ENCODE measurements at places on chromosomes 6 and 20.

DNA sequence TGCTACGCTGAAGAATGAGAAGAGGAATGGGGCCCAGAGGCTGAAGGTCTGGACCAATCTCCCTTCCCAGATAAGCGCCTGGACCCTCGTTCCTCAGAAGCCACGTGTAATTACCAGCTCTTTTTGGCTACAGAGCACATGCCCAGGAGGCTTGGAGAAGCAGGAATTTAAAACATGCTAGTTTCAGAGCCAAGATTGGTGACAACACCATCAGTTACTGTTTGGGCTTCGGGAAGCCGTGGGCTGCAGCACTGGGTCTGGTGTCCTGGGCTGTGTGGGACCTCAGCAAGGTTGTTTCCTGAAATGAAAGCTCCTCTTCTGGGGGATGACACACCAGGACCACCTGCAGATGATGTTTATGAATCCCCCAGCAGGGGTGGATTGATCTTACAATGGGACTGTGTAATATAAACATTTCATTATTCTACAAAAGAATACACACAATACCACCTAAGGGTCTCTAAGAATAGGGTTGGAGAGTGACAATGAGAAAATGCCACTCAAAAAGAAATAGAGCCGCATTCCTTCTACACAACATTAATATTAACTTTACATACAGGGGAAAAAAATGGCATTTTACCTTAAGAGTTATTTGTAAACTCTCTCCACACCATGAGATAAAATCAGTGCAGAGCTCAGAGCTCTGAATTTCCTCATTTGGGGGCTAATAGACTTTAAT, 207.8 kb upstream of the FOXQ1 start:
- peaks cover 5% of the 10 kb centered on the region for H3K27me3 ChIP-seq
- H3K36me3 ChIP-seq: no peaks in the 10 kb centered on the region
- DNase-seq: no peak

- no peaks in the 10 kb centered on the region for H3K36me3 ChIP-seq
- no peaks in the 10 kb centered on the region for H3K4me1 ChIP-seq
- DNase-seq: no peak
- H3K27me3 ChIP-seq: peaks cover 3% of the 10 kb centered on the region
- no peak overlapping the region for H3K4me3 ChIP-seq
Observed at GRCh38 chr20:15831201-15831600, 742.0 kb downstream of the KIF16B start.

- peaks cover 12% of the 10 kb centered on the region for H3K27me3 ChIP-seq
- no peak for DNase-seq
- no peaks in the 10 kb centered on the region for H3K4me1 ChIP-seq
- H3K27ac ChIP-seq: no peak overlapping the region
- H3K36me3 ChIP-seq: no peaks in the 10 kb centered on the region
- H3K4me3 ChIP-seq: no peak overlapping the region
Observed at GRCh38 chr20:21788082-21788481, 82.6 kb downstream of the PAX1 start.

DNA sequence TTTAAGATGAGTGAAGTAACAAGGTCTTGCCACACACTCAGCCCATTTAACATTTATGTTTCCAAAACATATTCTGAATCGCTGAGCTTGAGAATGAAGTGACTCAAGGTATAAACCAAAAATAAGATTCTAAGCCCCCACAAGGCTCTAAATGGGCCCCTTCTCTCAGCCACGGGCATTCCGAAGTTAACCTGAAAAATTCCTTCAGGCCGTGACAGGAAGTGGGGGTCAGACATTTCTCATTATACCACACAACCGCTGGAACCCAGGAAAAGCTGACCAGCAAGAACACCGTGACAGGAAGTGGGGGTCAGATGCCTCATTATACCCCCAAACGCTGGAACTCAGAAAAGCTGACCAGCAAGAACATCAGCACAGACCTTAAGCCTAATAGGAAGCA, 247.9 kb downstream of the ERMARD start:
- H3K27ac ChIP-seq: no peak overlapping the region
- H3K27me3 ChIP-seq: no peaks in the 10 kb centered on the region
- H3K4me1 ChIP-seq: peaks cover 3% of the 10 kb centered on the region
- H3K36me3 ChIP-seq: peaks cover 16% of the 10 kb centered on the region
- H3K4me3 ChIP-seq: no peak overlapping the region
- DNase-seq: no peak

DNA sequence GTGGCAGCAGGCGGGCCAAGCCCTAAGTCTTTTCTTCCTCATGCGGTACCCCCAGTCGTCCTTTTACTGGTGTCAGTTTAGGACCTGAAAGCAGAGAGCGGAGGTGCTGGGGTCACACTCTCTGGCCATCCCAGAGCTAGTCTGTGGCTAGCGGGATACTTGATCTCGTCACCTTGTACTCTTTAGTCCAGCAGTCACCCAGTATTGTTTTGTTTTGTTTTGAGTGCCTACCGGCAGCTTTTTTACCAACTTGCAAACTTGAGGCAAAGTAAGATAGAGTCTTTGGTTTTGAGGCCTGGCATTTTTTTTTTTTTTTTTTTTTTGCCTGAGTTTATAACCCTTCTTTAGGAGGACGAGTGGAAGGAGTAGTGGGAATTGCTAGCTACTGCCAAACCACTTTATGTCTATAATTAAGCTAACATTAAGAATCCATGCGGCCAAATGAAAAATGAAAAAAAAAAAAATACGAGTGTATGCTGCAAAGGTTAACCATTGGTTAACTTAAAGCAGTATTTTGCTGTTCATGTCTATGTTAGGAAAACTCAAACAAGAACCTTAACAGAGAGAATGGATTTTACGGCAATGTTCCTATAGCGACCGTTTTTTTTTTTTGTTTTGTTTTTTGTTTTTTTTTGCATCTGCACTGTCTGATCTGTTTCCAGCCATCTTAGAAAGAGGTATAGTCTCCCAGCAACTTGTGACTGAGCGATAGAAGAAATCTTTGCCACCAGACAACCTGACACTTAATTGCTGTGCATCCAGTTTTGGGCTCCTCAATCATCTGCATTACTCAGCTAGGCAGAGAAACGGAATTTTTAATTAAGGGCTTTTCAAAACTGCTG, 56.9 kb downstream of the FAM217A start:
- no peak for DNase-seq
- H3K36me3 ChIP-seq: peaks cover 40% of the 10 kb centered on the region
- peak overlapping the region; percentile 98 for H3K27ac ChIP-seq
- no peaks in the 10 kb centered on the region for H3K27me3 ChIP-seq
- peaks cover 48% of the 10 kb centered on the region for H3K4me1 ChIP-seq
- peak overlapping the region; percentile 93 for H3K4me3 ChIP-seq

GRCh38 chr6:142883011-142883410, 62.0 kb downstream of the HIVEP2 start:
- peak overlapping the region; percentile 98 for H3K4me3 ChIP-seq
- DNase-seq: no peak
- peaks cover 55% of the 10 kb centered on the region for H3K36me3 ChIP-seq
- peaks cover 83% of the 10 kb centered on the region for H3K4me1 ChIP-seq

DNA sequence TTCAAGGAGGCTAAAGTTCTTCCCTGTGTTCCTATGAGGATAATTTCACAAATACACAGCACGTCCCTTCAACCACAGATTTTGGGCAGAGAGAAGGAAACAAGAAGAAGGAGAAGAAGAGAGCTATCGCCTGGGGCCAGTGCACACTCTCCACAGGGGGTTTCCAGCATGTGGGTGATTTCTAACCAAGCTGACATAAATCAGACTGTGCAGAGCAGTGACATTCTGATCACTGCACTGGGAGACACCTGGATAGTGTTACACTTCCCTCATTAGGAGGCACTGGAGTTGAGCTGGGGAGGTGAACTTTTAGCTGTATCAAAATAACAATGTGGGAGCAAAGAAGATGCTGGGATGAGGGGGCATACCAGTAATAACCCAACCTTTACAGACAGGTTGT, 71.8 kb upstream of the CENPW start:
- H3K4me3 ChIP-seq: no peak overlapping the region
- no peak for DNase-seq
- no peaks in the 10 kb centered on the region for H3K4me1 ChIP-seq
- no peak overlapping the region for H3K27ac ChIP-seq
- no peaks in the 10 kb centered on the region for H3K27me3 ChIP-seq
- no peaks in the 10 kb centered on the region for H3K36me3 ChIP-seq

DNA sequence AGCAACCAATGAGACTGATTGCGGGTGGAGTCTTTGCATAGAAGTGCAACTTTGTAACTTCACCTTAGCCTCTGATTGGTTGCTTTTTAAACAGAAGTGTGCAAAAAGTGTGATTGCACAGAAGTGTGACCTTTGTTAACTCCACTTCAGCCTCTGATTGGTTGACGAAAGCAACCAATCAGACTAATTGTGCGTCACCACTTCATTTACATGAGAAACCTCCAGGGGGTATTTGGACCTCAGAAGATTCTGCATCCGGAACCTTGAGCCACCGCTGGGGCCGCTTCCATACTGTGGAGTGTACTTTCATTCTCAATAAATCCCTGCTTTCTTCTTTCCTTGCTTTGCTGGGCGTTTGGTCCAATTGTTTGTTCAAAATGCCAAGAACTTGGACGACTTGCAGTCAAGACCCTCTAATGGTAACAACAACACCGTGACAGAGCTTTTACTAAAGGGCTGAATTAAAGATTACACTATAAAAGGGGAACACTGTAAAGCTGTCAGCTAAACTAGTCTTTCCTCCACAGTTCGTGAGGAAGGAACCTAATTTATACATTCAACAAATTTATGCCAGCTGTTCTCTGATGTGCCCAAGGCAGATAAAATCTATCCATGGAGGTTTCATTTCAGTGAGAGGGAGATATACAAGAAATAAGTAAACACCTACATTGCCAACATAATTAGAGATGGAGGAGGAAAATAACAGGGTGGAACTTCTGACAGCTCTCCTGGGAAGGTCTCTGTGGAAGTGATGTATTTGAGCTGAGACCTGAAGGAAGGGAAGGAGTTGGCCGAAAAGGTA, 1.4 kb upstream of the HECA start:
- H3K27me3 ChIP-seq: no peaks in the 10 kb centered on the region
- H3K36me3 ChIP-seq: peaks cover 25% of the 10 kb centered on the region
- peak overlapping the region; percentile 67 for H3K27ac ChIP-seq
- H3K4me1 ChIP-seq: peaks cover 52% of the 10 kb centered on the region
- no peak for DNase-seq

GRCh38 chr20:58598211-58599015, 52.7 kb upstream of the STX16 start:
- H3K4me3 ChIP-seq: no peak overlapping the region
- no peaks in the 10 kb centered on the region for H3K4me1 ChIP-seq
- H3K36me3 ChIP-seq: no peaks in the 10 kb centered on the region
- no peak overlapping the region for H3K27ac ChIP-seq
- DNase-seq: no peak

DNA sequence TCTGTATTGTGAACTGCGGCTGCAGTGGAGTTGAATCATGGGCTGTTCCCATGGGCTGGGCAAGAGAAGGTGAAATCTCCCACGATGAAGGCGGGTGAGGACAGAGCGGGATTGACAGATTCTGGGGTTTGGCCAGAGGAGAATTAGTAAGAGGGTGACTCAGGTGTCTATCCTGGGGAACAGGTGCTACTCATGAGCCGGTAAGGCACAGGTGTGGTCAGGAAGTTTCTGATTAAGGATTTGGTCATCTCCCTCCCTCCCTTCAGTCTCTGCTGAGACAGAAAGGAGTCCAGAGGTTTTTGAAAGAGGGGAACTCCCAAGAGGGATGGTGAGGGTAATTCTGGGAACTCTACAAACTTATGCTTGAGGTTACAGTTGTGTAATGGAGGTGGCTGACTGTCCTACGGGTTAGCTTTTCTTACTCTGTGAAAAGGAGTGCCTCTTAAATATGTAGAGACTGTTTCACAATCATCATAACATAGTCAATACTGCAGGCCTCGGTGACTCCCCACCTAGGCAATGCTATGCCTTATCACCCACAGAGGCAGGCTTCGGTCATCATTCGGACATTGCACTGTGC, 31.5 kb downstream of the SERPINB1 start:
- H3K27me3 ChIP-seq: no peaks in the 10 kb centered on the region
- H3K4me1 ChIP-seq: peaks cover 7% of the 10 kb centered on the region
- no peak overlapping the region for H3K27ac ChIP-seq
- peaks cover 1% of the 10 kb centered on the region for H3K36me3 ChIP-seq
- H3K4me3 ChIP-seq: no peak overlapping the region

DNA sequence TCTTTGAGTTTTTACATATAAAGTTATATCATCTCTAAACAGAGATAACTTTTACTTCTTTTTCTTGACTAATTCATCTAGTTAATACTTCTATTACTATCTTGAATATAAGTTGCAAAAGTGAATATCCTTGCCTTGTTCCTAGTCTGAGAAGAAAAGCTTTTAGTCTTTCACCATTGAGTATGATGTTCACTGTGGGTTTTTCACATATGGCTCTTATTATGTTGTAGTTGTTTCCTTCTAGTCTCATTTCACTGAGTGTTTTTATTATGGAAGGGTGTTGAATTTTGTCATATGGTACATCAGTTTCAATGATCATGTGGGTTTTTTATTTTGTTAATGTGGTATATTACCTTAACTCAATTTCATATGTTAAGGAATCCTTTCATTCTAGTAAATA, 488.3 kb downstream of the COL12A1 start:
- no peaks in the 10 kb centered on the region for H3K27me3 ChIP-seq
- H3K36me3 ChIP-seq: no peaks in the 10 kb centered on the region
- no peaks in the 10 kb centered on the region for H3K4me1 ChIP-seq

- no peak for DNase-seq
- no peaks in the 10 kb centered on the region for H3K36me3 ChIP-seq
- no peak overlapping the region for H3K4me3 ChIP-seq
- peaks cover 17% of the 10 kb centered on the region for H3K4me1 ChIP-seq
- no peak overlapping the region for H3K27ac ChIP-seq
Observed at GRCh38 chr6:151291722-151292059, 51.9 kb downstream of the AKAP12 start.

- H3K4me3 ChIP-seq: no peak overlapping the region
- H3K36me3 ChIP-seq: peaks cover 35% of the 10 kb centered on the region
- H3K4me1 ChIP-seq: peaks cover 26% of the 10 kb centered on the region
- H3K27ac ChIP-seq: no peak overlapping the region
Observed at GRCh38 chr6:170578909-170579308, 5.5 kb downstream of the PDCD2 start.

DNA sequence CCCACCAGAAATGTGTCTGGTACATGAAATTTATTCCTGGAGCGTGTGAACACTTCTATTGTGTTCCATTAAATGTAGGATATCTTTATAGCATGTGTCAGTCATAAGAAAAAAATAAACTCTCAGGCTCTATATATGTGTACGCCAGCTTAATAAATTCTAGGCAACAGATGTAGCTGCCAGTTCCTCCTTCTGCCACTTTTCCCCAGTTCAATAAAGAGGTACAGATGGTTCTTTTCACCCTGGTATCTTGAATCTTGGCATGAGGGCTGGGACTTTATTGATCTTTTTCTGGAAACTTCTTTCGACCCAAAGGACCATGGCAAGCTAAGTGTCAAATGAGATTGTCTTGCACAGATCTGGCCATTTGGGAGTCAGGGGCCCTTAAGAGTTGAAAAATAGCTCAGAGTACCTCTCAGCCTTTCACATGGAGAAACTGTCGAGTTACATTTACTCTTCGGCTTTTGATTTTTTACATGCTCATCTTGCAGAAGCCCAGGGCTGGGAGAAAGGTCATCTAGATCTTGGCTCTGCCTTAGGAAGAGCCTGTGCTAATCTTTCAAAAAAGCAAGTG, 240.9 kb downstream of the DOK5 start:
- H3K36me3 ChIP-seq: no peaks in the 10 kb centered on the region
- H3K4me1 ChIP-seq: no peaks in the 10 kb centered on the region
- no peak for DNase-seq
- no peak overlapping the region for H3K4me3 ChIP-seq
- H3K27me3 ChIP-seq: peaks cover 5% of the 10 kb centered on the region
- H3K27ac ChIP-seq: no peak overlapping the region

All from activated naive CD8-positive, alpha-beta T cell treated with anti-CD3 and anti-CD28 coated beads for 36 hours (primary cell).